Karpas-422 (cell line): ENCODE measurements at places on chromosomes 13 and 19. TPM values are rescaled to one million over a fixed set of nuclear protein-coding genes. Genes with fewer than 3 reads are reported as not detected.

DNA sequence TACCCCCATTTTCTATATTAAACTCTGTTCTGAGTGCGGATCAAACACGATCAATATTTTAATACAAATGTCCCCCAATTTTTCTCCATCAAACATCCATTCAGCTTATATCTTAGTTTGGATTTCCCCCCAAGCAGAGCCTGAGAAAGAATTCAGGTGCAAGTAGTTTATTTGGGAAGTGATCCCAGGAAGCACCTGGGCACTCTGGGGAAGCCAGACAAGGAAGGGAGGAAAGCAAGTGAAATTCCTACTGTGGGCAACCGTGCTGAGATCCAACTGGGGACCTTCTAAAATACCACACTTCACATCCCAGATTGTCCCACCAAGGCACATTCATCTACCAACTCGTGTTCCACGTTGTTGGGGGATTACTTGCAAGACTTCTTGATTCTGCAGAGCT, 323.4 kb upstream of the NBEA start:
- DNase-seq, result no peak
- H3K4me3 ChIP-seq, result no peak overlapping the region
- no peak overlapping the region for H3K27ac ChIP-seq
- no peaks in the 10 kb centered on the region for H3K36me3 ChIP-seq
- H3K27me3 ChIP-seq, result no peaks in the 10 kb centered on the region
- no peaks in the 10 kb centered on the region for H3K4me1 ChIP-seq

DNA sequence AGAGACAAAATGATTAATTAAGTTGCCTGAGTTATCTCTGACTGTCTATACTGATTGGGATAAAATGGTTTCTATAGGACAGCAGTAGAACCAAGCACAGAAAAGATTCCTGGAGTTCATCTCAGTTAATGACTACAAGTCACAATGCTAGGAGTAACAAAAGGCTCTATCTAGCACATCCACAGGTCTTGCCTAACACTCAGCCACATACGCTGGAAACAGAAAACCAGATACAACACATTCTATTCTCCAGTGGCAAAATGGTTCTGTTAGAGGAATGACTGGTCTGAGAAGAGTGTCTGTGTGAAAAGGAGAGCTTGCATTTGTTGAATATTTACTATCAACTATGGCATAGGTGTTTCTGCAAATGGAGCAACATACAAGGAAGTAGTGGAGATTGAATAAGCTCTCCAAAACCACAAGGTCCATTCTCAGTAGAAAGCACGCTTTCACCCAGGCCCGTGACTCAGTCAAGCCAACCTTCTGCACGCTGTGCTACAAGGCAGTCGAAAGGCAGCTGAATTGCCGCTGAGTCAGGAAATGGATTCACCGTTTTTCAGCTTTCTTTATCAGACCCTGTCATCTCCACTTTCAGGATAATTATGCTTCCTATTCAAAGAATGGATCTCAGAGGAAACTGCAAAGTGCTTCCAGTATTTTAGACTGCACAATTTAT, 761.5 kb downstream of the EFNB2 start:
- H3K27me3 ChIP-seq, result no peaks in the 10 kb centered on the region
- H3K27ac ChIP-seq, result no peak overlapping the region
- H3K4me3 ChIP-seq, result no peak overlapping the region
- DNase-seq, result no peak
- no peaks in the 10 kb centered on the region for H3K36me3 ChIP-seq
- H3K4me1 ChIP-seq, result no peaks in the 10 kb centered on the region

DNA sequence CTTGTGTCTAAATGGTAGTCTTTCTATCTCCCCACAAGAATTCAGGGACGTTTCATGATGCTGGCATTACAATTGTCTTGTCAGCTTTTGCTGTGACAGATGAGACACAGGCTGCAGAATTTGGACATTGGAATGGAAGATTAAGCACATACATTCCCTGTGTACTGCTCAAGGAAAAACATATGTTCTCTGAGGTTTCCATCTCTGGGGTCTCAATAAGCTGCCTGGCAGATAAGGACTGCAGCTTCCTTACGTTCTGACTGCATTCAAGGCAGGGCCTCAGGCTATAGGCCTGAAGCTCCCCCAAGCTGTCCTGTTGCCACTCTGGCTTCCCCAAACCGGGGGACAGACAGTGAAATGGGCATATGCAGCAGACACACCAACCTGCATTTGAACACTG, 91.3 kb upstream of the KL start:
- H3K36me3 ChIP-seq, result no peaks in the 10 kb centered on the region
- no peak overlapping the region for H3K27ac ChIP-seq
- no peaks in the 10 kb centered on the region for H3K4me1 ChIP-seq

Gene SELENOV
- not detected in 2 replicates for total RNA-seq

DNA sequence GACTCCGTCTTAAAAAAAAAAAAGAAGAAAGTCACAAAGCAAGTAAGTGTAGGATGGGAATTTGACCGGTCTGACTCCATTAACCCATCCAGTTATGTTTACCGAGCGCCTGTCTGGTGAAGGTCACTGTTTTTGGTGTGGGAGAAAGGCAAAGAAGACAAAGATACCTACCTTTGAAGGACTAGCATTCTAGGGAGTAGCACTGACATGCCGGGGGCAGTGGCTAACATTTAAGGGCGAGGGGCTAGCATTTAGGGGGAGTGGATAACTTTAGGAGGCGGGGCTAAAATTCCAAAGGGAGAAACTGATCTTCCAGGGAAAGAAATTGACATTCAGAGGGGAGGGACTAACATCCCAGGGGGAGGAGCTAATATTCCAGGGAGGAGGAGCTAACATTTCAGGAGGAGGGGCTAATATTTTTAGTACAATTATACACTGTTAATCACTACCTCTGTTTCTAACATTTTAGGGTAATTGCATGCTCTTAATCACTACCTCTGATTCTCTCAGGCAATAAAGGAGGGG, 8.7 kb downstream of the GPR32 start:
- H3K27ac ChIP-seq, result no peak overlapping the region
- no peak overlapping the region for H3K4me3 ChIP-seq
- H3K27me3 ChIP-seq, result no peaks in the 10 kb centered on the region
- H3K4me1 ChIP-seq, result no peaks in the 10 kb centered on the region
- H3K36me3 ChIP-seq, result no peaks in the 10 kb centered on the region

- H3K36me3 ChIP-seq, result no peaks in the 10 kb centered on the region
- no peaks in the 10 kb centered on the region for H3K27me3 ChIP-seq
- H3K4me3 ChIP-seq, result no peak overlapping the region
- peak; percentile 38 for DNase-seq
- no peaks in the 10 kb centered on the region for H3K4me1 ChIP-seq
- H3K27ac ChIP-seq, result no peak overlapping the region
Observed at GRCh38 chr19:5889288-5889971, 14.2 kb downstream of the NDUFA11 start.

- no peak for DNase-seq
- peaks cover 53% of the 10 kb centered on the region for H3K36me3 ChIP-seq
- H3K27me3 ChIP-seq, result no peaks in the 10 kb centered on the region
- 0 out of 2 replicates have a peak, but pooled peaks cover 1% of the 10 kb centered on the region for H3K4me1 ChIP-seq
Observed at GRCh38 chr19:47356900-47357299, 7.8 kb downstream of the DHX34 start.

GRCh38 chr13:105278943-105279381, 1256.5 kb downstream of the EFNB2 start:
- no peak overlapping the region for H3K27ac ChIP-seq
- no peak for DNase-seq
- H3K27me3 ChIP-seq, result no peaks in the 10 kb centered on the region

DNA sequence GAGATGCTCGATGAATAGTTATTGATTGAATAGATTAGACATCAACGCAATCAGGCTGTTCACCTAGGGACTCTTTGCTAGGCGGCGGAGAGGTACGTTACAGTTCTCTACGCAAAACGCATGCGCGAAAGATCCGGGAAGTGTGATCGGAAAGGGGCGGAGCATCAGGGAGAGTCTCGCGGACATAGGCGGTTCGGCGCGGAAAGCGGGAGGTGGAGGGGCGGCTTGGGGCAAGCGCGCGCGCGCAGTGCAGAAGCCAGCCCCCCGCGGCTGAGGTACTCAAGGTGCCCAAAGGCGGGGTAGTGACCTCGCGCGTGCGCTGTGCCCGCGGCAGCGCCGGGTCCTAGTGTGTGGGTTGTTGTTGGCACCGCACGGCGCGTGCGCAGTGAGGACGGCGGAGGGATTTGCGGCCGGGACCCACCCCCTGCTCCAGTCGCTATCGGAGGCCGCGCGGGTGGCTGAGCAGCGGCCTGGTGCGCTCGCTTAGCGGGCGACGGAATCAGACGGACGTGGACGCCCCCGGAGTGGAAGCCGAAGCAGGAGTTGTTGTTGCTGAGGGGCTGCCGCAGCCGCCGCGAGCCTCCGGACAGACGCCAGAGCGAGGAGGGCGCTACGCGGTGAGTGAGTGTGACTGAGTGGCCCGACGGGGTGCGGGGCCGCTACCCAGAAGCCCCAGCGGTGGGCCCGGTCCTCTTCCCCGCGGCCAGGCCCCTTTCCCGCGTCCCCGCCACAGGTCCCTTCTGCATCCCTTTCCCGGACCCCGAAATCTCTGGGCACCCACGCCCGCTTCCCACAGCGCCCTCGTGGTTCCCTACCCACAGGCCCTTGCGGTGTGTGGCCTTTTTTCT, at the start of gene SNRNP70:
SNRNP70 (plus strand) TSS at position 432 of the 848 bp plus-strand sequence. CDS start 964 bp downstream, outside the sequence.
- H3K27ac ChIP-seq, result peak within 1 kb of the TSS; percentile 64
- H3K27me3 ChIP-seq, result no peaks in the 10 kb centered on the region
- peak within 1 kb of the TSS; percentile 95 for H3K4me3 ChIP-seq
- peaks cover 20% of the 10 kb centered on the region for H3K4me1 ChIP-seq
- peak; percentile 100 for DNase-seq
- peaks cover 33% of the 10 kb centered on the region for H3K36me3 ChIP-seq

GRCh38 chr13:80499536-80500290, 158.8 kb upstream of the SPRY2 start:
- no peaks in the 10 kb centered on the region for H3K36me3 ChIP-seq
- H3K27me3 ChIP-seq, result no peaks in the 10 kb centered on the region
- no peaks in the 10 kb centered on the region for H3K4me1 ChIP-seq
- no peak overlapping the region for H3K27ac ChIP-seq

DNA sequence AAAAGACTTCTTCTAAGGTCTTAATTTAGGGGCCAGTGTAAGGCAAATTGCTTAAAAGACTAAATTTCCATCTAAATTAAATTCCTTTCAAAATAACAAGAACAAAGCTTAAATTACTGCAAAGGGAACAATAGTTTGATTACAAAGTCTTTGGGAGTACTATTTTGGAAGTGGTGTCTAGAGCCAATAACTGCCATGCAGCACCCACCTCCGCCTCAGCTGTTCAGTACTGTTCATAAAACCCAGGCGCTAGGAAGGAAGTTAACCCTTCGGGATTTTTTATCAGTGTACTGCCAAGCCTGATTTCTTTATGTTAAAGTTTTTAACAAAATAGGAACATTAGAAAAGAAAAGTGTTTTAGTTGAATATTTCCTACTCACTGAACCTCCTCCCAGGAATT, 210.1 kb downstream of the LIG4 start:
- no peak overlapping the region for H3K27ac ChIP-seq
- no peak for DNase-seq
- no peaks in the 10 kb centered on the region for H3K36me3 ChIP-seq
- H3K4me1 ChIP-seq, result no peaks in the 10 kb centered on the region
- no peaks in the 10 kb centered on the region for H3K27me3 ChIP-seq

DNA sequence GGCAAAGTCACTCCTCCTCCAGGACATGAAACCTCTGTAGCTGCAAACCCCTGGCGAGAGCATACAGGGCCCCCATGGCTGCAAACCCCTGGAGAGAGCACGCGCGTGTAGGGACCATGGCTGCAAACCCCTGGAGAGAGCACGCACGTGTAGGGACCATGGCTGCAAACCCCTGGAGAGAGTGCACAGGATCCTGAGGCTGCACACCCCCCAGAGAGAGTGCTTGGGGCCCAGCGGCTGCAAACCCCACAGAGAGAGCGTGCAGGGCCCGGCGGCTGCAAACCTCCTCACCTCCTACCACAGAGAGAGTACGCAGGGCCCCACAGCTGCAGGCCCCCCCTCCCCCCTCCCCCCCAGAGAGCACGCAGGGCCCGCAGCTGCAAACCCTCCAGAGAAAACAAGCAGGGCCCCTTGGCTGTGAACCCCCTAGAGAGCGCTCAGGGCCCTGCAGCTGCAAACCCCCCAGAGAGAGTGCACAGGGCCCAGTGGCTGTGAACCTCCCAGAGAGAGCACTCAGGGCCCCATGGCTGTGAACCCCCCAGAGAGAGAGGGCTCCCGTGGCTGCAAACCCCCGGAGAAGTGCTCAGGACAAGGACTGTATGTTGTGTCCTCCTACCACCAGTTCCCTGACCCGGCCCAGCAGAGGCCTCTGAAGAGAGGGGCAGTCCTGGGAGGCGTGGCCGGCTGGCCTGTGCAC, 7.3 kb downstream of the ADPRHL1 start:
- H3K27ac ChIP-seq, result peak overlapping the region; percentile 98
- H3K4me1 ChIP-seq, result peaks cover 59% of the 10 kb centered on the region
- DNase-seq, result peak; percentile 99
- H3K27me3 ChIP-seq, result no peaks in the 10 kb centered on the region
- H3K4me3 ChIP-seq, result peak overlapping the region; percentile 52; the same call in 1 of the 2 replicates
- peaks cover 38% of the 10 kb centered on the region for H3K36me3 ChIP-seq

GRCh38 chr13:78680576-78681350, 21.8 kb upstream of the OBI1 start:
- H3K36me3 ChIP-seq, result no peaks in the 10 kb centered on the region
- H3K4me3 ChIP-seq, result no peak overlapping the region
- no peak overlapping the region for H3K27ac ChIP-seq
- no peak for DNase-seq
- H3K27me3 ChIP-seq, result no peaks in the 10 kb centered on the region
- no peaks in the 10 kb centered on the region for H3K4me1 ChIP-seq

DNA sequence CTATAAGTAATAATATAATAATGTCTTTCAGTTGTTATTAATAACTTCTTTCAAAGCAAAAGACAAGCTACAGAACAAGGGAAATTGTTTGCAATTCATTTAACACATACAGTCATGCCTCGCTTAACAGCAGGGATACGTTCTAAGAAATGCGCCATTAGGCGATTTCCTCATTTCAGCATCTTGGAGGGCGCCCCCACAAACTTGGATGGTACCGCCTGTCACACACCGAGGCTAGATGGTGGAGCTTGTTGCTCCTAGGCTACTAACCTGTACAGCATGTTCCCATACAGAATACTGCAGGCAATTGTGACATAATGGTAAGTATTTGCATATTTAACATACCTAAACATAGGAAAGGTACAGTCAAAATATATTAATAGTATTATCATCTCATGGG, 8.2 kb upstream of the ANKRD10 start:
- no peak for DNase-seq
- H3K27ac ChIP-seq, result no peak overlapping the region
- H3K27me3 ChIP-seq, result no peaks in the 10 kb centered on the region; the same call in 1 of the 2 replicates
- no peak overlapping the region for H3K4me3 ChIP-seq
- H3K36me3 ChIP-seq, result no peaks in the 10 kb centered on the region
- peaks cover 19% of the 10 kb centered on the region for H3K4me1 ChIP-seq

Gene CEBPA
- not detected in 2 replicates for total RNA-seq

DNA sequence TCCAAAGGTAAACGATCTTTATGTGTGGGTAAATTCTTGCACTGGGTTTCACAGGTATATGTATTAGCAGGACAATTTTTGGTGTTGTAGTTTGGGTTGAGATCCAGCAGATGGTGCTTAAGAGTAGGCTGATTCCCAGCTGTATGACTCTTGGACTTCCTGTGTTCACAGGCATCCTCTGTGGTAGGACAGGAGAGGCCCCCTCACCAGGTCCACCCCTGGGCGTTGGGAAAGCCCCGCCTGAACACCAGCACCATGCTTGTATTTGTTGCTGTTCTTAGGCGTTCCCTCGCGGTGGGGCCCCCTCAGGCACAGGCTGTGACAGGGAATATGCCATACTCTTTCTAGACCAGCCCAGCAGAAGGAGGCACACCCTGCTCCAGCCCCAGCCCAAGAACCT, 49.5 kb upstream of the PCDH17 start:
- H3K27me3 ChIP-seq, result no peaks in the 10 kb centered on the region
- no peaks in the 10 kb centered on the region for H3K36me3 ChIP-seq
- H3K4me3 ChIP-seq, result no peak overlapping the region
- H3K27ac ChIP-seq, result no peak overlapping the region

Gene RPS15
- 2,088 and 3,414 TPM in 2 replicates for total RNA-seq
